ENCODE measurements at places on chromosomes 12 and 14.

DNA sequence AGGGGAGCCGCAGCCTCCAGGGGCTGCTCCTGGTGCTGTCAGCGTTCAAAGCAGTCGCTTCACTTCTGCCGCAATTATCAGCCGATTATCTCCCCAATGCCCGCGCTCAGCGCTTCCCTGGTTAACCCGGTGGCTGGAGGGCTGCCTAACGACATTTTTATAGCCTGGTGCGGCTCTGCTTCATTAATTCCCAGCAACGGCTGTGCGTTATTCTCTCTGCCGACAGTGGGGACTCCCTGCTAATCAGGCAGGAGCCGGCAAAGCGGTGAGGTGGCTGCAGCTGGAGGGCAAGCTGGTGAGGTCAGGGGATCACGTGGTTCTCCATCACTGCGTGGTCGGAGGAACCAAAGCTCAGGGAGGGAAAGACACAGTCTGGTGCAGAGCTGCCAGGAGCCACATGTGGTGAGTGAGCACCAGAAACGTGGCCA, 62.9 kb downstream of the GLRX5 start:
- no peak for DNase-seq

DNA sequence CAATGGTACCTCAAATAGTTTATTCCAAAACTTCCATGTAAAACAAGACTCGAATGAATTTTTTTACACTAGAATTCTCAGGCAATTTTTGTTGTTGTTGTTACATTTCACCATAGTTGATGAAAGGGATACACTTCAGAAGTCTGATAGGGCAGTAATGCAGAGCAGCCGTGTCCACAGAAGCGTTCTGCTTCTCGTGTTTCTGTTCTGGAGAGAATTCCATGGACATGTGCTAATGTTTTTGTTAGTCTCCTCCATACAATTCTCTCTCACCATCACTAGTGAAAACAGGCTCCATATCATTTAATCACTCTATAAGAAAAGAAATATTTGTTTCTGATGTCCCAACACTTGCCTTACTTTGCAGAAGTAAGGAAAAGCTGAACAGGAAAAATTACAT, 606.1 kb downstream of the SLC16A7 start:
- no peak for DNase-seq

- DNase-seq: no peak
Measured at GRCh38 chr14:96058576-96059200, 19.5 kb downstream of the C14orf132 start.

DNA sequence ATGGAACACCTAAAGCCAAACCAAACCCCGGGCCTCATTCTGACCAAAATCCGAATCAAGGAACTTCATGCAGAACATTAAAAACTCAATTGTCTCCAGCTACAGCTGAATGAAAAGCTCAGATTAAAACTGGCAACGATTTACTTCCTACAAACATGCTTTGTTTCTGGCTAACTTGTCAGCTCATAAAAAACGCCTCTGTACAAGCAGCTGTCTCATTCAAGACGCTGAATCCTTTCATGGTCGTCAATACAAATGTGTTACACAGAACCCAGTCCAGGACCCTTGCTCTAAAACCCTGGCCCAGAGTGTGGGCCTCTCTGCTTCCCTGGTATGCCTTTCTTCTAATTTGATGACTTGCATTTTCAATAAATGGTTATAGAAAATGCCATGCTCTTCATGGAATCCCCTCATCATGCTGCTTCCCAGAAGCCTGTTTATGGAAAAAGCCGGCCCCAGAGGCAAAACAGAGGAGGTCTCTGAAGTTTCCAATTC, 183.1 kb downstream of the PHLDA1 start:
- no peak for DNase-seq

DNA sequence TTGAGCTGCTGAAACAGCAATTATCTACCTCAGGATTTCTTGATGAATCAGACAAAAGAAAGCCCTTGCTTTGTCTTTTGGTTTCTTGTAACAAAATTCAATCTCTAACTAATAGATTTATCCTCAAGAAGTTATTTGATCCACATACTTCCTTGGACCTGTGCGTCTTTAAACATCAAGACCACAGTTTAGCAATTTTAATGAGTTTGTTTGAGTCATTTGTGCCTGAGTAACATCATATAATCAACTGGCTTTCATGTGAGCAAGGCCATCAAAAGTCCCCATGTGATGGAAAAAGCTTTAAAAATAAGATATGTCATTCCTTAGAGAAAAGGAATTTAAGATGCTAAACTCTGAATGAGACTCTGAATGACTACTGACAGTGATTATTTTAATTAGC, 52.3 kb downstream of the KCNC2 start:
- DNase-seq: no peak

- DNase-seq: no peak
Measured at GRCh38 chr12:70443062-70443673, 77.1 kb downstream of the KCNMB4 start.

- no peak for DNase-seq
Measured at GRCh38 chr12:65595016-65595560, 229.2 kb upstream of the HMGA2 start.

DNA sequence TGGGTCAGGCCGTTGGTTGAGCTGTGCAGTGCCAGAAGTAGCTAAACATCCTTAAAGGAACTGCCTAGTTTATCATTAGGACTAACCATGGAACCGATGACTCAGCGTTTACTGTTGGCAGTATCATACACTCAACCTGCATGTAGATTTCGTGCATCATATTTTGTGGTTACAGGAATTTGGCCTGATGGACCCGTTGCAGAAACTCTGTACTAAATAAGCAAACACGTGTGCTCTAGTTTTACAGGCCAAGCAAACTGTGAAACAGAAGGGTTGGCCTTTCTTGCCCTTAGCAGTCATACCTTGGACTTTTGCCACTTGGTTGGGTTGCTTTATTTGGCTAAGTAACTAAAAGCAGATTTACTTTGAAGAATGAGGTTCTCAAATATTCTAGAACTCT, 35.6 kb downstream of the DGLUCY start:
- no peak for DNase-seq

DNA sequence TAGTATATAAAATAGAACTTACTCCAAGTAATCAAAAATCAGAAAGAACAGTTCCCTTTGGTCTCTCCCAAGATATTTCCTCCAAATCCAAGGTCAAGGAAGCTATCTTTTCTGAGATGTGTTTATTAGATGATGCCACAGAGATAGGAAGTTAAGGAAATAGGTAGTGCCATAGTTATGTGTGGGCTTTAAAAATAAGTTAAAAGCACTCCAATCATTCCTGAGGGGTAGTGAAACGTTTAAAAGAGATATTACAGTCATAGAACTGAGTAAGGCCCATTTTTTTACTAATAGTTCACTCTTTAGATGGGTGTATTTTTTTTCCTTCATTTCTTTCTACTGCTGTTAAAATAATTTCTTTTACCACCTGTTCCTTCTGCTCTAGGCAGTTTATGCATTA, 1630.9 kb upstream of the SEL1L start:
- no peak for DNase-seq

GRCh38 chr12:107593713-107594381, 91.8 kb upstream of the PWP1 start:
- no peak for DNase-seq

DNA sequence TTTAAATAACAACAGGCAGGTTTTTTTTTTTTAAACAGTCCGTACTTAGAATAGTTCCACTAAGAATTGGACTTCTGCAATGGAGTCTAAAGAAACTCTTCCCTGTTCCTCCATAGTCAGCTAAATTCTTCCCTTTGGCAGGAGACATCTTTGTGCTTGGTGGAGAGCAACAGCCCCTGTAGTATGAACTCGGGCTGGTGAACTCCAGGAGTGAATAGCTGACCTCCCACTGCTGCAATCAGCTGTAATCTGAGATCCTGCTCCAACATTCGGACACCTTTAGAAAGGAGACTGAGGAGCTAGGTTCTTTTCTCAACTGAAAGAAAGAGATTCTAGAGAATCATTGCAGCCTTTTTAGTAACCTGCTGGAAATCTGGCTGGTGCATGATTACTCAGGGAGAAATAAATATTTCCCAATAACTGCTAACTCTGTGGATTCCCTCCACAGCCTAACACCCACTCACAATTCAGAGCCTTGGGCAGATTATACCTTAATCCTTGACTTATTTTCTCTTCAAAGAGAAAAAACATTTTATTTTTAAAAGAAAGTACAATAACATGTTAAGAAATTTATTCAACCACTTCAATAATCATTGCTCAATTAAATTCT, 25.6 kb upstream of the DBX2 start:
- no peak for DNase-seq

- no peak for DNase-seq
Measured at GRCh38 chr14:21072031-21072473, 1.9 kb downstream of the ARHGEF40 start.

- DNase-seq: no peak
Measured at GRCh38 chr14:26180221-26180620, 417.6 kb downstream of the NOVA1 start.

DNA sequence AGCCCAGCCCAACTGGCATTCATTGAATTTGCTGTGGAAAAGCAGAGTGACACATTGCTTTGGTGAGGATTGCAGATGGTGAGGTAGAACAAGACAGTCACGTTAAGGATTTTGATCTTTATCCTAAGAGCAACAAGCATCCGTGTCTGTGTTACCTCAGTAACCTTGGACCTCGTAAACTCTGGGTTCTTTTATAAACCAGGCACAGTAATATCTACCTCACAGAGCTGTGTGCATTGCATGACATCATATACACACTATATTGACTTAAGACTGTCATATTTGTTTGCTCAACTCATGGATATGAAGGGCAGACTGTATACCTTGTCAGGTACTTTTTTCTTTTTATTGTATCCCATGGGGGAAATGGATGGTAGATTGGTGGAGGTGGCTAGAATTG, 156.2 kb downstream of the ETV6 start:
- no peak for DNase-seq

- peak; percentile 27 for DNase-seq
Measured at GRCh38 chr12:62260733-62261683, 804 bp downstream of the USP15 start.

DNA sequence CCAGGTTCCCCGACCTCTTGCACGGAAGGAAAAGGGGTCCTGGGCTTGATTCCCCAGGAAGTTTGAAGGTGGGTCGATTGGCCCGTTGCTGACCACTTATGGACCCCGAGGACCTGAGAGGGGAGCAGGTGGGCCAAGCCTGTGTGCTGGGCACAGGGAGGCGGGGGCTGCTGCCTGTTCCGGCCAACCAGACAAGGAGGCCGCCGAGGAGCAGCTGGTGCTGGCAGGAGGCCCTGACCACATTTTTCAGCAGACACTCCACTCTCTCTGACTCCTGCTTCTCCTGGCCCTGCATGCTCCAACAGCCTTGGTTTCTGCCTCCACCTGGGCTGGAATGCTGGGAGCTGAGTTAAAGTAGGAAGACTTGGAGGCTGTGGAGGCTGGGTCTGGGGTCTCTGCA, 42.8 kb downstream of the NOS1 start:
- DNase-seq: no peak

DNA sequence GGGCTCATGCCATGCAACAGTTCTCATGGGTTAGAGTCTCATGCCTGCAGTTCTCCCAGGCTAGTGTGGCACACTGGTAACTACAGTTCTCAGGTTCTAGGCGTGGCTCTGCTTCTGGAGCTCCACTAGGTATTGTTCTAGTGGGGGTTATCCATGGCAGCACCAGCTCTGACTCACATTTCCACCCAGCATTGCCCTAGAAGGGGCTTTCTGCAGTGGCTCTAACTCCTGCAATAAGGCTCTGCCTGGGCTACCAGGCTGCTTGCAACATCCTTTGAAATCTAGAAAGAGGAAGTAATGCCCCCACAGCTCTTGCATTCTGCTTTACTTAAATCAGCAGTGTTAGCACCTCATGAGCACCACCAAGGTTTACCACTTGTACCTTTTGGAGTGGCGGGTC, 220.3 kb upstream of the ARID2 start:
- no peak for DNase-seq

DNA sequence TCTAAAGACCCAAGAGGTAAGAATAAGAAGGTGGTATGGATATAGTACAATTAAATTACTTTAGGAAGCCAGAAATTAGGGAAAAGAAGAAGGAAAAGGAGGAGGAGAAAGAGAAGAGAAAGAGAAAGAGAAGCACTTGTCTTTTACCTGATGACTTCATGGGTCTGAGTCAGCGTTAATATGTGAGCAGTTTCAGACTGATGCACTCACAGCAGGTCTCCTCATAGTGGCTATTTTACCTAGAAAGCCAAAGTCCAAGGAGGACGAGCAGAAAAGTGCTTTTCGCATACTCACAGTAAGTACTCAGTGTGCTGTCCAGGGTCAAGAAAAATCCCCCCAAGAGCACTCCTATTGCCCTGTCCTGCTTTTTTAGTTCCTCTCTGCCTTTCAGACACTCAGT, 222.1 kb downstream of the C12orf42 start:
- no peak for DNase-seq

DNA sequence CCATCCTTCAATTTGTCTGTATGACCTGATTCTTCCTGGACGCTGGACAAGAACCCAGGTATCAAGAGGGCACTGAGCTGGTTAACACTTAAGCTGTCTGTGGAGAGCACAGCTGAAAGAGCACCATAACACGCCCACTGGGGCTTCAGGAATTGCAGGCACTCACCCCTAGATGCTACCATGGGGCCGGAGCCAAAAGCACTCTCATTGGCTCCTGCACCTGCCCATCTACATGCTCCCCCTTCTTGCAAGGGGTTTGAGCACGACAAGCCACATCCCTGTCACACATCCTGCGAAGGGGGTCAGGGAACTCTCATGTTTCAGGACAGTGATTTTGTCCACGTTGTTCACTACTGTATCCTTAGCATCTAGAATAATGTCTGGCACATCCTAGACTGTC, 35.1 kb upstream of the TBC1D15 start:
- no peak for DNase-seq

DNA sequence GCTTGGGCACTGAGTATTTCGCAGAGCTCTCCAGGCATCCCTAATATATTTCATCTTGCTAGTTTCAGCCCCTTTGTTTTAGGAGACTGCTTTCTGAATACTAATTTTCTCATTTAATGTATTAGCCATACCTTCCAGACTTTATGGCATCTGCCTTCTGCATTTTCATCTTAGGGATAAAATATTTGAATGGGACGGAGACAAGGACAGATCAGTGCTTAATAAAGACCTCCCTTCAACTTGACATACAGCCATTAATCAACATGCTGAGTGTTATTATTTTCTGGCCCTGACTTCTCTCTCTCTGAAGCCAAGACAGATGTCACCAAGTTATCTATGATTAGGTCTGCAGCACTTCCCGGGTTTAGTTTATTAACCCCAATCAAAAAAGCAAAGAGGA, 42.4 kb downstream of the CACNA2D4 start:
- no peak for DNase-seq

GRCh38 chr14:68293404-68293803, 473.8 kb downstream of the RAD51B start:
- no peak for DNase-seq

Measured in activated CD4-positive, alpha-beta T cell treated with anti-CD3 and anti-CD28 coated beads for 24 hours (primary cell).